Testis (tissue), 5 donors: ENCODE measurements at places on chromosomes 13 and 19.

- DNase-seq, result no peak
Measured at GRCh38 chr13:55820817-55821216, 1319.9 kb upstream of the PRR20A start.

GRCh38 chr13:107438251-107438650, 777.1 kb downstream of the LIG4 start:
- DNase-seq, result peak; percentile 56

GRCh38 chr13:20340136-20340758, 108.1 kb upstream of the GJB6 start:
- DNase-seq, result peak; percentile 20

DNA sequence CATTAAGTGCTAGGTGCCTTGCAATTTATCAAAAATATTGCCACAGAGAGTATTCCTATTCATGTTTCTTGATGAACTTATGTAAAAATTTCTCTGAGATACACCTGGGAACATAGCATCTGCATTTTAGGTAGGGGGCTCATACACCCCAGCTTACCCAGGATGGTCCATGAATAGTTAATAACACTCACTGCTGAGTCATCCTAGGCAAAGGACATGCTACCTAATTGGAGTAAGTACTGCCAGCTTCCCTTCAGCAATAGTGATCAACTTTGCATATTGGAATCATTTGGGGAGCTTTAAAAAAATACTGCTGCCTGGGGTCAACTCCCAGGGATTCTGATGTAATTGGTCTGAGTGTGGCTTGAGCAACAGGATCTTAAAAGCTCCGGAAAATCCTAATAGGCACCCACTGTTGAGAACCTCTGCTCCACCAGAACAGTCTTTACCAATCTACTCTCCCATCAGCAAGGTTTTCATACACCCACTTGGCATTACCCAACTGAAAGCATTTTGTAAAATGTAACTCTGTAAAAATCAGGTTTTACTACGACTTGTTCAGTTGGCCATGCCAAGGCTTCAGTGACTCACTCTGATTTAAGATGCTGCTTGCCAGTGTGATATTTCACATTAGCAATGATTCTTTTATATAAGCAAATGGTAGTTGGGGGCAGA, 67.2 kb upstream of the FNDC3A start:
- no peak for DNase-seq

- DNase-seq, result peak; percentile 73
Measured at GRCh38 chr19:41323430-41324125, 13.6 kb downstream of the CCDC97 start.

DNA sequence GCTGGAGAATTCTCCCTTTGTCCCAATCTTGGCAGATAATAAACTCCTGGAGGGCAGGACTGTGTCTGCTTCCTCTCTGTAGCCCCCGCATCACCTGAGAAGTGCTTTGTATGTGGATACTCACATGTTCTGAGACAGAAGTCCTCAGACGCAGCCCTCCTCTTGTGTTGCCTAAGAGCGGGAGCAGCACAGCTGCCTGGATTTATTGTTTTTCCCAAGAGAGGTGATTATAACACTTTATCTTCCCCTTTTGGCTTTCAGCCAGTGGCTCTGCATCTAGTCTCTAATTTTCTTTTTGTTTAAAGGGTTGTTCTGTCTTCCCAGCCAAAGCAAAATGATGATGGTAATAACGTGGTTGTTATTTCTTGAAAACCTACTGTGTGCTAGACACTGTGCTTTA, 36.1 kb downstream of the OLFM4 start:
- DNase-seq, result no peak

DNA sequence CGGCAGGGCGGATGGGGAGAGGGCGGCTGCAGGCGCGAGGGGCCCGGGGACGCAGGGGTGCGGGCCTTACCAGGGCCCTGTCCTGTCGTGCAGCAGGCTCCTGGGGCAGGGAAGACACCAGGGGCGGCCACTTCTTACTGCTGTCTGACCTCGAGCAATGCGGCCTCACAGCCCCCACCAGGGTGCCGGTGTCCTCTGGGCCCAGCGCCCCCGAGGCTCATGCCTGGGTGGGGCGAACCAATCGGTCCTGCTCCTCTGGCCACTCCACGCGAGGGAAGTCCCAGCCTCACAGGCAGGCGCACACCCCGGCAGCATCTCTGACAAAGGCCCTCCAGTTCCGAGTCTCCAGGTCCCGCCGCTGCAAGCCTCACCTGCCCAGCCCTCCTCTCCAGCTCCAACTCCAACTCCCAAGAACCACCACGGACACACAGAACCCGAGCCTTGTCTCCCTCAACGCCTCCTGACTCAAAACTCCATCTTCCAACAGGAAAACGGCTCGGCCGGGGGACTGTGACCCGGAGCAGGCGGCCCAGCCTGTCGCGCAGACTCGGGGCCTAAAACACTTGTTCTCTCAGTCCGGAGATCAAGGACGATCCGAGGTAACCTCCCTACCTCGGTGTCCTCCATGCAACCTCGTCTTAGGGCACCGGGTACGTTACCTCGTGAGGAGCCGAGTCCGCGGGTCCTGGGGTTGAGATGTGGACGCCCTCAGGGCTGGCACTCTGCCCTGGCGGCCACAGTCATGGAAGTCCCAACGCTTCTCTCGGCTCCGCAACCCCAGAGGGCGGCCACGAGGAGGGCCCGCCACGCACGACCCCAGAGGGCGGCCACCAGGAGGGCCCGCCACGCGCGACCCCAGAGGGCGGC, 6.5 kb downstream of the FGF22 start:
- no peak for DNase-seq

GRCh38 chr13:35496761-35497386, 20.4 kb upstream of the MAB21L1 start:
- no peak for DNase-seq

- DNase-seq, result no peak
Measured at GRCh38 chr19:51565583-51565982, 5.5 kb upstream of the ZNF175 start.

- no peak for DNase-seq
Measured at GRCh38 chr19:46791944-46792343, 3.5 kb upstream of the SLC1A5 start.

DNA sequence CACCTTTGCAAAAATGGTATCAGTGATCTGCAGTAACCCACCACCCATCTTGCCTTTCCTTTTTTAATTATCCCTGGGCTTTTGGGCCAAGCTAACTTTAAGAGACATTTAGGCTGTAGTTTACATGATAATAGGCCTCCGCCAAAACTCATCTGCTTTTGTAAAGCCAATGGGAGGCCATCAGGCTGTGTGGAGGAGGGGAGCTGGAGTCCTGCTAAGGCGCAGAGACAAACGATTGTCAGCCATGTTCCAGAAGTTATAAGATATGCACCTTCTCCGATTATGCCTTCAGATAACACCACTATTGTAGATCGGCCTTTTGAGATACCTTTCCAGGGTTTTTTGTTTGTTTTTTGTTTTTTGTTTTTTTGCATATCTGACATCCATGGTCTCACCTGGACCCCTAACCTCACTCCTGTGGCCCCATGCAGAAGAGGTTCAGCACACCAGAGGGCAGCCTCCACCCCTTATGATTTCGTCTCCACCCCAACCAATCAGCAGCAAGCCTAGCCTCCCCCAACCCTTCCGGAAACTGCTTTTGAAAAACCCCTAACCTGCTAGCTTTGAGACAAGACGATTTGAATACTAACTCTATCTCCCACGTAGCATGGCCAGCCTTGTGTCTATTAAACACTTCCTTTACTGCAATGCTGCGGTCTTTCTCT, 113.9 kb upstream of the UBL3 start:
- DNase-seq, result no peak

- DNase-seq, result no peak
Measured at GRCh38 chr13:104616990-104617389, 1550.8 kb upstream of the SLC10A2 start.

GRCh38 chr19:21434516-21434915, 37.6 kb downstream of the ZNF493 start:
- DNase-seq, result no peak

- no peak for DNase-seq
Measured at GRCh38 chr13:76414320-76414719, 471.9 kb downstream of the KCTD12 start.

- no peak for DNase-seq
Measured at GRCh38 chr19:7545904-7546303, 10.4 kb downstream of the PNPLA6 start.

DNA sequence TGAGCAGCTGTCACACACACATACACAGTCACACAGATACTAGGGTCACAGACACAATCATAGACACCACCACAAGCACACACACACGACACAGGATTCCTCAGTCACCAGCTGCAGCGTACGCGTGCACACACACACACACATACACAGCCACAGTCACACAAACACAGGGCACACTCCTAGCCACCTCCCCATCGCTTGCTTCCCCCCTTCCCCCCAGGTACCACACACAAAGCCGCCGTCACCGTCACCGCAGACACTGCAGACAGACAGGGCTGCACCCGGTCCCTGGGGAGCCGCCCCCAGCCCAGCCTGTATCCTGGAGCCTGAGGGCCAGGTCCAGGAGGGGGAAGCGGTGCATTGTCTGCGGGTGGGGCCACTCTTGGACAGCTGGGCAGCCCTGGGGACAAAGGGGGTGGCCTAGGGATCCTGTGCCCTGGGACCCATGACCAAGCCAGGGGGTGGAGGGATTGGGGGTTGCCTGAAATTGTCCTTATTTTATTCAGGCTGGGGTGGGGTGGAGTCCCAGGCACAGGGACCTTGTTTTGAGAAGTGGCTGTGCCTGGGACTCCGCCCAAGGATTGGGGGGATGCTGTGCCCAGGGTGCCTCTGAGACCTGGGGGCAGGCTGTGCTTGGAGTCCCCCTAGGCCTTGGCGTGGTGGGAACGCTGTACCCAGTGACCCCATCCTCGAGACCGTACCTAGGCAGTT, 957 bp downstream of the NUMBL start:
- DNase-seq, result no peak

DNA sequence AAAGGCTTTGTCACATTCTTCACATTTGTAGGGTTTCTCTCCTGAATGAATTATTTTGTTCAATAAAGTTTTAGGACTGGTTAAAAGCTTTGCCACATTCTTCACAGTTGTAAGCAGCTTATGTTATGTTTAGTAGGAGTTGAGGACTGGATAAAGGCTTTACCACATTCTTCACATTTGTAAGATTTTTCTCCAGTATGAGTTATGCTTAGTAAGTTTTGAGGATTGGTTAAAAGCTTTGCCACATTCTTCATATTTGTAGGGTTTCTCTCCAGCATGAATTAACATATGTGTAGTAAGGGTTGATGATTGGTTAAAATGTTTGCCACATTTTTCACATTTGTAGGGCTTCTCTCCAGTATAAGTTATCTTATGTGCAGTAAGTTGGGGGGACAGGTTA, 79.9 kb downstream of the ZNF431 start:
- DNase-seq, result no peak

DNA sequence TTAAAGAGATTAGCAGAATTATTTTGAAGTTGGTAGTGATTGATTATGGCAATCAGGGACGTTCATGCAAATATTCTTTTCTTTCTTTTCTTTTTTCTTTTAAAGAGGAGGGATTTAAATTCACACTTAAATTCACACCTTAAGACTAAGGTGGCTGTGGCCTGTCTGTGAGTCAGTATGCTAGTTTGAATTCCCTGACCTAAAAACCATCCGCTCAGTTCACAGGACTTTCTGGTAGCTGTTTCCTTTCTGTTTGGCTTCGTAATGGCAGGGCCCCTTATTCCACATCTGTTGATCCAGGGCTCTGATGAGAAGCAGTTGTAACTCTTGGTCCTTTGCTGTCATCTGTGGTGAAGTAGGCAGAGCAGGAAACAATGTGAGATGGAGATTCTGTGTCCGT, 7.5 kb downstream of the TNFSF11 start:
- DNase-seq, result no peak

GRCh38 chr19:30385174-30385573, 13.0 kb downstream of the ZNF536 start:
- no peak for DNase-seq

- peak; percentile 18 for DNase-seq
Measured at GRCh38 chr13:94157705-94158218, 321.7 kb downstream of the DCT start.

DNA sequence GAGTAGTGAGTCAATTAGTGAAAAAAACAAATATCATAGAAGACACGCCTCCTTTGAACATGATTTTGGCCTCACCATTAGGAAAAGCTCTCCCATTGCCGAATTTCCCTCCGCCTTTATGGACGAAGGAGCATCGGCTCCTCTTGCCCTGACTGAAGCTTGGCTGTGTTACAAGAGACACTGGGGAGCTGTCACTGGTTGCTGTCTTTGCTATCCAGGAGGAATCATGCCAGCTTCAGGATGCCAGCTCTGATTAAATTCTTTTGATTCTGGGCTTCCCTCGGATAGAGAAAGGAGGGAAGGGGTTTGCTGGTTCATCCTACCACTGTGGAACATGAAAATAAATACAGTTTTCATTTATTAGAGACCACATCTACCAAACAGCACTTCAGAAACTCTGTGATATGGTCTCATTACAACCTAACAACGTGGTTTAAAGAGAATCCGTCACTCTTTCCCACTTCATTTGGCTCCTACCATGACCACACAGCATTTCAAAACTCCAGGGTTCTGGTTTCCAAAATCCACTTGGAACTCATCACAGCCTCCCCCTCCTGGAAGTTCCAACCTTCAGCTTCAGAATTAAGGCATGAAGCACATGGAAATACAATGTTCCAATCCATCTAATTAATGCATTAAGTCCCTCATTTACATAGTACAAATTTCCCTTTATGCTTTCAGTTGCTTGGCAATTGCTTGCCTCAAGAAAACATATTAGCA, 446.0 kb downstream of the EFNB2 start:
- DNase-seq, result no peak
